ENCODE measurements at places on chromosomes 7 and 10.

GRCh38 chr7:72058579-72058978 is 353.6 kb downstream of the CALN1 start:
- DNase-seq, result no peak

- no peak for DNase-seq
Measured at GRCh38 chr10:96313344-96313743, 9.1 kb downstream of the DNTT start.

- DNase-seq, result no peak
Measured at GRCh38 chr7:98700533-98700932, 83.4 kb downstream of the NPTX2 start.

GRCh38 chr7:106080300-106080987 is 31.7 kb downstream of the SYPL1 start:
- DNase-seq, result no peak

DNA sequence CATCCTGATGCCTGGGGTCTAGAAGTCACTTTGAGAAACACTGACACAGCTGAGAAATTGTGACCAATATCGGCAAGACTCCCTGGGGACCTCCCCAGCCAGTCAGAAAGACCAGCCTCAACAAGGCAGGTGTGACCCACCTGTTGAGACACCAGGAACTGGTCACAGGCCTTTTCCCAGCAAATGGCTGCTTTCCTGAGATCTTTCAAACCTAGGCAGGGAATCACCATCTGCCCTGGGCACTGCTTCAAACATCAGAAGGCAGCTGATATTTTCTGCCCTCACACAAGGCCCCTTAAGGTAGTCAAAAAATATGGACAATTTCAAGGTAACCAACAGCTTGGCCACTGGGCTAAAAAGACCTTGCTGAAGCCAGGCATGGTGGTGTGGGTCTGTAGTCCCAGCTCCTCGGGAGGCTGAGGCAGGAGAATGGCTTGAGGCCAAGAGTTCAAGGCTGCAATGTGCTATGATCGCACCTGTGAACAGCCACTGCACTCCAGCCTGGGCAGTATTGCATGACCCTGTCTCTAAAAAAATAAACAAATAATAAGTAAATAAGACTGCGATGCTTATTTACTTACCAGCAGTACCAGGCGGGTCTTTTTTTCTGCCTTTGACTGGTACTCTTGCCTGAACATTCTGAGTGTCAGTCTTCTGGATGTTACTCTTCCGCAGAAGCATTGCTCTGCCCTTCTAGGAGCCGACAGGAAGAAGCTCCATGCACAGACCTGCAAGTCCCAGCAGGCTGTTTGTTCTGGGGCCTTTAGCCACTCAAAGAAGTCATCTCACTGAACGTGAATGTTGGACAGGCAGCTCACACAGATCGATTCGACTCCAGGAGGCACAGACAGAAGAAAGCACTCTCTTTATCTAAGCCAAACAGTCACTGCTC is 59.7 kb downstream of the SORBS1 start:
- DNase-seq, result no peak

GRCh38 chr10:484925-485661 is 204.4 kb downstream of the DIP2C start:
- no peak for DNase-seq

DNA sequence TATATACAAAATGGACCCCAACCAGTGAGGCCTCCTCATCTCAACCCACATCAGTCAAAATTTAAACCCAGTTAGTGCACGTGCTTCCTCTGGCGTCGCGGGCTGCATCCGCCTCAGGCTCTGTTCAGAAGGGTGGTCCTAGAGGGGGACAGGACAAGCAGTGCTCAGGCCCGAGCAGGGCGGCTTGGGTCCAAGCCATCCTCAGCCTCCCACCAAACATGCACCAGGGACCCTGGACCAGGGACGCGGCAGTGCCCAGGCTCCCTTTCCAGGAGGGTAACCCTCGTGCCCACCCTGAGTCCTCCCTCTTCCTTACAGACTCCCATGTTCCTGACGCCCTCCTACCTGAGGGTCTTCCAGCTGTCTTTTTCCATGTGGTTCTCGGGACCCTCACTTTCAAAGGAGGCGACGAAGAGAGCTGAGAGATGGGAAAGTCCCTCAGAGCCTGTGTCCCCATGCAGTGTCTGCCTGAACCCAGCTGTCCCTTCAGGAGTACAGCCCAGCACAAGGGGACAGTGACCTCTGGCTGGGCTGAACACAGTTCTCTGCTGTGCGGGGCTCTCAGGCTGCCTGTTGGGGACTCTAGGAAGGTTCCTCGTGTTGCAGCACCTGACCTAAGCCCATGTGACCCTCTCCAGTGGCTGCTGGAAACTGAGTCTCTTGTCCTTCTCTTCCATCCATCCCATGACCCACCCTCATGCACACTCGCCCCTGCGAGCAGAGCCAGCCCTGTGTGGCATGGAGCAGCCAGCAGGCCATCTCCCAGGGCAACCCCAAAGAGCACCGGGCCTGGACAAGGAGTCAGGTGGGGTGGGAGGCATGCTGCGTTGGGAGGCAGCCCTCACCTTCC is 58.1 kb downstream of the CSGALNACT2 start:
- no peak for DNase-seq

DNA sequence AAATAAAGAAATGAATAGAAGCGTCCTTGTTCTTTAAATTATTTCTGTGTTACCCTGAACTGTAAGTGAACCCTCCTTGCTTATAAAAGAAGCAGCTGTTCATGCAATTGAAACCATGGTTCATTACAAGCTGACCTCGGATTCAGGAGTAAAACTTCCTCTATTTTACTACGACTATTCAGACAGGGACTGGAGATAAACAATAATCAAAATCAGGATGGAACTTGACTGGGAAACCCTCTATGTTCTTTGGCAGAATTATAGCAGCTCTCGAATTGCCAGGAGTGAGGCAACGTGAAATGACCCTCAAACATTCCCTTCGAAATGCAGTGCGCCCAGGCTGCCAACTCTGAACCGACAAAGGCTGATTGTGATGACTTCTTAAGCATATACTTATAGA is 172.1 kb downstream of the CYP26A1 start:
- no peak for DNase-seq

DNA sequence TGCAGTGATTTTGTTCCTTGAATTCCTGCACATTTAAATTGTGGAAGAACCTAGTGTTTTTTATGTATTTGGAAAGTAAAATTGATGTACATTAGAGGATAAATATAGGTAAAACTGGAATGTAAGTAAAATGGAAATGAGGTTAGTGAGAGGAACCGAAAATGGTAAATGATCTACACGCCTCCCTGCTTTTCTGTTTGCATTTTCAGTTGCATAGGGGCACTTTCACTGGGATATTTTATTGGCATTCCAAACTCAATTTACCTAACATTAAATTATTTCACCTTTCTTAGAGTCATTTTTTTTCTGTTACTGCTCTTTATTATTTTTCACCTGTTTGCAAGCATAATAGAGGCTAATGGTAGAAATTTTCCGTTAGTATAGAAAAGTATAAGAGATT is 8.0 kb downstream of the CDK13 start:
- no peak for DNase-seq

- DNase-seq, result no peak
Measured at GRCh38 chr7:157865351-157866165, 528.8 kb downstream of the DNAJB6 start.

GRCh38 chr7:54615537-54615936 is 73.4 kb downstream of the VSTM2A start:
- DNase-seq, result no peak

GRCh38 chr7:43164757-43165156 is 52.3 kb downstream of the HECW1 start:
- no peak for DNase-seq

DNA sequence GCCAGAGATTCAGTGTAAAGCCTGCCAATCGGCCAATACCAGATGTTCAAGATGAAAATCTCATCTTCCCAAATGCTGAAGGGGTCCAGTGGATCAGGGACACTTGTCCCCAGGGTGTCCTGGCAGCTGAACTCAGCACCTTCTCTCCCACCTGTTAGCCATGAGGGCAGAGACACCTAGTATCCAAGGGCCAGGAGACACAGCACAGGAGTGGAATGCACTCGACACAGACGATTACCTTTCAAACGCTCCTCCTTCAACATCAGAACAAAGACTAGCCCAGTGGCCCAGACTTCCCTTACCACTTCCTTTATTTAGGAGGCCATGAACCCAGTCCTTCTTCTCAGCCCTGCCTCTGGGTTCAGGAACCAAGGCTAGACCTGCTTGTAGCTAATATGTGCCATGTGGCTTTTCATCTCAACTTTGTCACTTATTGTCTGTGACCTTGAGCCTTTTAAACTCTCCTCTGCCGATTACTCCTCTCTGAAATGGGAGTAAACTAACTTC is 180.3 kb upstream of the PLXNA4 start:
- DNase-seq, result no peak

- DNase-seq, result no peak
Measured at GRCh38 chr7:92460510-92460909, 13.2 kb downstream of the GATAD1 start.
